Skin of body (tissue), 3 donors: ENCODE measurements at places on chromosomes 3 and 15. TPM values are rescaled to one million over a fixed set of nuclear protein-coding genes. Genes with fewer than 3 reads are reported as not detected.

DNA sequence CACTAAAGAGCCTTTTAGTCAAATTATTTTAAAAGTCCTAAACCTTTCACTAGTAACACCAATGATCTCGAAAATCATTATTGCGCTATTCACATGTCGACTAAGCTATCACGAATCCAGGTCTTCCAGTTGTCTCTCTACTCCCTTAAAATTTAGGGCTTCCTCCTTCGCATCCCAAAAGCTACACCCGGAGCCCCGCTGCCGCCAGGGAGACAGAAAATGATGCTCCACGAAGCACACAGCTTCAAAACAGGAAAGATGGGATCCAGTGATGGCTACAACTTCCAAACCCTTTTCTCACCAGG, 253 bp downstream of the IFT80 start:
- DNase-seq: no peak

- DNase-seq: no peak
Observed at GRCh38 chr15:90564051-90564450, 34.3 kb downstream of the CRTC3 start.

GRCh38 chr3:15601046-15601398, 347 bp downstream of the HACL1 start:
- no peak for DNase-seq

- DNase-seq: no peak
Observed at GRCh38 chr3:150410311-150411105, 2.4 kb downstream of the TSC22D2 start.

- no peak for DNase-seq
Observed at GRCh38 chr3:51777985-51778384, 1.1 kb downstream of the IQCF6 start.

DNA sequence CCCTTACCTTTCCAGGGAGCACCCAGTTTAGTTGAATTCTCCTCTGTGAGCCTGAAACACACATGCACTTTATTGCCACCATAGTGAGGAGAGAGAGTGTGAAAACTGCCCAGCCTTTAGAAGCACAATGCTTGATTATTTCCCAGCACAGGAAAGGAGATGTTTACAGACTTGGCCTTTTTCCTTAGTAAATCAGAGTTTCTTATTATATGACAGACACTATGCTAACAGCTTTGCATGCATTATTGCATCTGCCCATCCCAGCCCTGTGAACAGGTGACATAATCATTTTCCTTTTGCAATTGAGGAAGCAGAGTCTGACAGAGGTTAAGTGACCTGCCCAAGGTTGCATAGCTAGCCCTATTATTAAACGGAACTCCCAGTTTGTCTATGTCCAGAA, 36.5 kb downstream of the CAPN3 start:
- no peak for DNase-seq

GRCh38 chr15:80875568-80876347, 96.6 kb downstream of the CEMIP start:
- peak; percentile 75 for DNase-seq

DNA sequence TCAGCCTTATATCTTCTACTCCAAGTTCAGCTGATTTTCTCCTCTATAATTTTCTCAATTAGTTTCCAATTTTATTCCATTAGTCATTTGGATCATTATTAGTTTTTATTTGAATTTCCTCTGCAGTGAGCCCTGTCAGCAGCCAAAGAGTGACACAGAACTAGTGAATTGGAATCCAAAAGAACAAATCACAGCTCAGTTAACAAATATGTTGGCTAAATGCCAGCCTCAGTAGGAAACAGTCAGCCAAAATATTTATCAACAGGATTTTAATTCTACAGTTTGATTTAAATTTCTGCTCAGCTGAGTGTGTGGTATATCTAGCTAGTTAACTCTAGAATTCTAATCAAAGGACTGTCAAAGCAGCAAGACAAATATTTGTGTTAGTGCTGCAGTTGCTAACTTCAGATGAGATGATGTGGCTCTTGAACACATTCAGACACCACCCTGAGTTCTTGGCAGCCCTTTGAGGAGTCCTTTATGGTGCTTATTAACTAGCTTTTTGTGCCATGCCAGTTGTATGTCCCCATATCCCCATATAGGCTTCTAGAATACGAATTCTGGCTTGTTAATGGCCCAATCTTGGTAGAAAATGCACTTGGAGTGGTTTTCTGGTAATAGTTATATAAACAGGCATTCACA, 194.5 kb downstream of the CPNE4 start:
- DNase-seq: peak; percentile 3

DNA sequence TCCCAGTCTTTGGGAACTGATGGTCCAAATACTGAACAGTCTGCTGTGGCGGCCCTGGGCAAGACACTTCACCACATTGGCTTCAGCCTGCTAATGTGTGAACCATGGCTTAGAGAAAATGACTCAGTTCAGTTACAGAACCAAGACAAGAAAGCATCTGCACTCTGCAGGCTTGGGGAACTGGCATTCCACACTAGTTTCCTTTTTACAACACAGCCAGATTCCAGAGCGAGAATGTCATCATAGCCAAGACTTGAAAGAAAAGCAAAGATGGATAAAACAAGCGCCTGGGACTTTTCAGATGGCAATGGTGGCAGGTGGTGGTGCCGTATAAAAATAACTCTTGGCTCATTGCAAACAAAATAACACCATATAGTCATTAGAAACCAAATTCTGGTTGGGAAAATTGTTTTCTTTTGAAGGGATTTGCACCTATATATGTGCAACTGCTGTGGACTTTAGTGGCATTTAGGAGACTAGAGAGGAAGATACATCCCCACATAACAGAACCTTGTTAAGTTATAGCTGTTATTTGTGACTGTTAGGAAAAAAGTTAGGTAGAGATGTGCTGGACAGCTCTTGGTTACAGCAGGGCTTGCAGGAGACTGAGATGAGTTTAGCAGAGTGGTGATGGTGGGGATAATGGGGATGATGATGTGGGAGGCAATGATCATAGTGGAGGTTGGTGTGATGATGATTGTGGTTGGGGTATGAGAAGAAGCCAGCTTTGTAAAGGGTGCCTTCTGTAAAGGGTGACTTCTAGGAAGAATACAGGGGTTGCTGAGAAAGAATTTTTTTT, 273.6 kb downstream of the THRB start:
- DNase-seq: peak; percentile 45

DNA sequence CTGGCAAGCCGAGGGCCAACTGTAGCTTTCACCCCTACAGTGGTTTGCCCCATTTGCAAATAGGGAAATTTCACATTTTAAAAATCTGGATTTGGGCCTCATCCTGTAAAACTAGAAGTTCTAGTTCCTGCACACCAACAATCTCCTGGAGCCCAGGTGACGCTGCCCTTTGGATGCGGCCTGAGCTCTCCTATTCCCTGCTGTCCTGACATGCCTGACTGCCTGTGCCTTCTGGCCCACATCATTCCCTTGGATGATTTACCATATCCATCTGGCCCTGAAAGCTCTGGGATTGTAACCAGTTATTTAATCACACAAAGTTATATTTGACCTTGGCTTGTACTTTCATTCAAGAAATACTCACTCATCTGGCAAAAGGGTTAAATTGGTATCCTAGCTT, 272.3 kb downstream of the ARRDC4 start:
- no peak for DNase-seq

GRCh38 chr15:33132722-33133345, 61.7 kb downstream of the FMN1 start:
- DNase-seq: peak; percentile 30

DNA sequence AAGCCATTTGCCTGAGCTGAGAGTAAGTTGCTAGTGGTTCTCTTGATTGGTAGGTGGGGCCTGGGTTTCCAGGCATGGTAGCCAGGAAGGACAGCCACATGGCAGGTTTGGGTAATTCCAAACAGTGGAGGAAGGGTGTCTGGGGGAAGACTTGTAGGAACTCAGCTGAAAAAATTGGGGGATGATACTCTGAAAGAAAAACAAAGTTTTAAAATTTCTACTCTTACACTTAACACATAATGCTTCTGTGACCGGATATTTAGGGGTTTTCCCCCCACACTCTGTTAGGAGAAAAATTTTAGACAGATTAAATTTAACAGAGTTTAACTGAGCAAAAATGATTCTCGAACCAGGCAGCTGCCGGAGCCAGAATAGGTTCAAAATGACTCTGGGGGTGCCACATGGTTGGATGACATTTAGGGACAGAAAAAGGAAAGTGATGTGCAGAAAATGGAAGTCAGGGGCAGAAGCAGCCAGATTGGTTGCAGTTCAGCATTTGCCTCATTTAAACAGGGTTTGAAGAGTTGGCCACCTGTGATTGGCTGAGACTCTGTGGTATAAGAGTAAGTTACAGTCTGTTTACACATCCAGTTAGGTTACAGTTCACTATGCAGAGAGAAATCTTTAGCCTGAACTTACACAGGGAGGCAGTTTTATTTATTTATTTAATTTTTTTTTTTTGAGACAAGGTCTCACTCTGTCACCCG, 8.1 kb downstream of the B2M start:
- DNase-seq: no peak

DNA sequence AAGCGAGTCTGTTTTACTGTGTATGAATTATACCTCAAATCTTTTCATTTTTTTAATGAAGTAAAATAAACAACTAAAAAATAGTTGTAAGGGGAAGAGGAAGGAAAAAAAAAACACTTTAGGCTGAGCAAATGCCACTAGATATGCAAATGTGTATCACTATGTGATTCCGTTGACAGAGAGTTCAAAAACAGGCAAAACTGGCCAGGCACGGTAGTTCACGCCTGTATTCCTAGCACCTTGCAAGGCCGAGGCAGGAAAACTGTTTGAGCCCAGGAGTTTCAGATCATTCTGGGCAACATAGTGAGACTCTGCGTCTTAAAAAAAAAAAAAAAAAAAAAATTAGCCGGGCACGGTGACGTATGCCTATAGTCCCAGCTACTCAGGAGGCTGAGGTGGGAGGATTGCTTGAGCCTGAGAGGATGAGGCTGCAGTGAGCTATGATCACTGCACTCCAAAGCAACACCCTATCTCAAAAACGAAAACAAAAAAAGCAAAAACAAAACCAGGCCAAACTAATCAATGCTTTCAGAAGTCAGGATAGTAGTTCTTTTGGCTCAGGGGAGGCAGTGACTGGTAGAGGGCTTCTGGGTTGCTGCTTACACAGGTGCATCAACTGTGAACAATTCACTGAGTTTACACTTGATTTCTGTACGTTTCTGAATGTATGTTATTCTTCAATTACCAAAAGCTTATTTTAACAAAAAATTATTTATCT, 7.4 kb downstream of the PRC1 start:
- no peak for DNase-seq

GRCh38 chr3:20652231-20652986, 466.4 kb upstream of the SGO1 start:
- DNase-seq: no peak

- DNase-seq: no peak
Observed at GRCh38 chr3:128254066-128254590, 100.8 kb downstream of the EEFSEC start.

DNA sequence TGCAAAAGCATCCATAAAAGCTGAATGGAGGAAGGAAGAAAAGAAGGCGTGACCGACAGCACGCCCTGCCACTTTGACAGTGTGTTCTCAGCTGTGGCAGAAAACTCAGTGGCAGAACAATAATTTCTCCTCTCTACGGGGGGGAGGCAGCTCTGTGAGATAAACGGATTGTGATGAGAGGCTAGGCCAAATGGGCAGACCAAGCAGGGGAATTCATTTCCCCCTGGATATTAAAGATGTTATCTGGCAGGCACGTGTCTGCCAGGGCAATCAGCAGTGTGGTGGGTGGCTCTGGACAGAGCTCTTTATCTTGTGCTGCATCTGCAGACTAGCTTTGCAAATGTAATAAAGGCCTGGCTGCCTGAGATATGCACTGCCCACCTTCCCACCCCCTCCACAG, 1.9 kb upstream of the RMDN3 start:
- DNase-seq: no peak

GRCh38 chr15:85625856-85626255, 168.9 kb downstream of the KLHL25 start:
- peak; percentile 62 for DNase-seq

The NDN gene
- total RNA-seq: 61.5 TPM

The EIF1B gene
- total RNA-seq: 26.4 TPM

The CDHR4 gene
- not detected for total RNA-seq

The GBE1 gene
- 31.9 TPM for total RNA-seq

The GPR149 gene
- not detected for total RNA-seq

The GP5 gene
- total RNA-seq: 0.39 TPM

The RASGRF1 gene
- 0.30 TPM for total RNA-seq

The LRRC31 gene
- not detected for total RNA-seq

The NDUFB4 gene
- total RNA-seq: 33.8 TPM

The HDDC3 gene
- total RNA-seq: 7.9 TPM

The HGD gene
- total RNA-seq: not detected

The GPR62 gene
- 0.20 TPM for total RNA-seq

The NR2E3 gene
- total RNA-seq: 0.79 TPM

The IGDCC3 gene
- 0.69 TPM for total RNA-seq
